SJSA1 (cell line): ENCODE measurements at places on chromosomes 4 and X. TPM values are rescaled to one million over a fixed set of nuclear protein-coding genes. Genes with fewer than 3 reads are reported as not detected.

- no peak for DNase-seq
Measured at GRCh38 chrX:78375894-78376293, 48.5 kb upstream of the CYSLTR1 start.

GRCh38 chrX:13816643-13817627 lies at the start of gene GPM6B:
GPM6B (minus strand) TSS chrX:13817093; CDS start chrX:13816904, 189 bp downstream.
- no peak for DNase-seq

The RIBC1 gene
- total RNA-seq = 0.39 and 2.5 TPM in 2 replicates

The GC gene
- total RNA-seq = not detected in 2 replicates

The PF4V1 gene
- total RNA-seq = not detected in 2 replicates

The AFF2 gene
- 0.13 TPM in 1 of 2 replicates, not detected in the other for total RNA-seq
